ENCODE measurements at places on chromosomes 2 and 18.
A peak's percentile ranks its signal among the peaks of the same experiment; 100 is the strongest.

GRCh38 chr18:22564036-22564435 lies 146.3 kb upstream of the CTAGE1 start:
- no peak for DNase-seq

DNA sequence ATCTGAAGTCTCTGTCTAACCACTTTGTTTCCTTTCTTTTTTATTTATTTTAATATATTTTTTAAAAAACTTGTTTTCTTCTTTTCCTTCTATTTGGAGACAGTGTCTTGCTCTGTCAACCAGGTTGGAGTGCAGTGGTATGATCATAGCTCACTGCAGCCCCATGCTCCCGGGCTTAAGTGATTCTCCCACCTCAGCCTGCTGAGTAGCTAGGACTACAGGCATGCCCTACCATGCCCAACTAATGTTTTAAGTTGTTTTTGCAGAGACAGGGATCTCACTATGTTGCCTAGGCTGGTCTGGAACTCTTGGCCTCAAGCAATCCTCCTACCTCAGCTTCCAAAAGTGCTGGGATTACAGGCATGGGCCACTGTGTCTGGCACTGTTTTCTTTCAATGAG lies 81.1 kb upstream of the TLK1 start:
- no peak for DNase-seq

- DNase-seq = no peak
Observed at GRCh38 chr2:199705538-199705937, 145.5 kb downstream of the FTCDNL1 start.

GRCh38 chr2:207619764-207620203 lies 5.4 kb downstream of the METTL21A start:
- DNase-seq = peak; percentile 40

DNA sequence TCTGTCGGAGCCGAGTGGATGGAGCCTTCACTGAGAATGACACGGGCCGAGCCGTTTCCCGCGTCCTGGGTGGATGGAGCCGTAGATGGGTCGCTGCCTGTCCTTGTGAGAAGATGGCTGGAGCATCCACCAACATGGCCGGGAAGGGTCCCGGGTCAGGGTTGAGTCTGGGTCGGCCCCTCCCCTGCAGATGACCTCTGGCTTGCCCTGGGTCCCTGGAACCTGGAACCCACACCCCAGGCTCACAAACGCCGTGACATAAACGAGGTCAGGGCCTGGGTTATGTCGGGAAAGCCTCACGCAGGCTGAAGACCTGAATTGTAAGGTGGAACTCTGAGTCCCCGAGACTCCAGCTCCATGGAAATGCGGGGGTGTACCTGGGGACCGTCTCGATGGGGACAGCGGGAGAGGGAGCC lies 94.9 kb downstream of the NFATC1 start:
- no peak for DNase-seq

DNA sequence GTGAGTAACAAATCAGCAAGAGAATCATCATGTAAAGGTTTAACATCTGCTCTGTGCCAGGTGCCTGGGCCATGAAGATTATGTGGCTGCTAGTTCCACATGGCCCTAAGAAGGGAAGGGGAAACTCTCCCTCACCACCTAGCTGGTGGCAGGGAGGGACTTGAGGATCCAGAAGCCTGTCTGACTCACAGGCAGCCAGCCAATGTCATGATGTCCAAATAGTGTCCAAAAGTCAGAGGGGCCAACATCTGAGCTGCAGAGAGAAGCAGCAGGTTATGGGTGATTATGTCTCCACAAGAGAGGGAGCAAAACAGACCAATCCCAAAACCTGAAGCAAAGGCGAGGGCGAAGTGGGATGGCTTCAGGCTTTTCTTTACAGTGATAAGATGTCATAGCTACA lies 61.9 kb upstream of the SPP2 start:
- no peak for DNase-seq

DNA sequence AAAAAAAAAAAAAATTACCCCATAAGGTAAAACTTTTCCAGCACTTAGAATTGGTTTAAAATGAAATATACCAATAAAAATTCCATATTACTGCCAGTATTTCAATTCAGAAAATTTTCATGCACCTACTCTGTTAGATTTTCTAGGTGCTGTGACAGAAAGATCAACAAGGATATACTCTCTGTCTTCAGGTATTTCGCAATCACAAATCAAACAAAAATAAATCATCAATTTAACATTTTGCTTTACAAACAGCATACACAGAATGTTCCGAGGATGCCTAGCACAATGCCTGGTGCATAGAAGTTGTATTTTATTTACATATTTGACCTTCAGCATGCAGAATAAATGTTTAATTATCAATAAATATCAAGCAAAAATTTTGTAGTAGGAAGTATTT lies 66.5 kb downstream of the RBBP8 start:
- DNase-seq = no peak

- no peak for DNase-seq
Observed at GRCh38 chr2:202599911-202600310, 34.9 kb upstream of the FAM117B start.

DNA sequence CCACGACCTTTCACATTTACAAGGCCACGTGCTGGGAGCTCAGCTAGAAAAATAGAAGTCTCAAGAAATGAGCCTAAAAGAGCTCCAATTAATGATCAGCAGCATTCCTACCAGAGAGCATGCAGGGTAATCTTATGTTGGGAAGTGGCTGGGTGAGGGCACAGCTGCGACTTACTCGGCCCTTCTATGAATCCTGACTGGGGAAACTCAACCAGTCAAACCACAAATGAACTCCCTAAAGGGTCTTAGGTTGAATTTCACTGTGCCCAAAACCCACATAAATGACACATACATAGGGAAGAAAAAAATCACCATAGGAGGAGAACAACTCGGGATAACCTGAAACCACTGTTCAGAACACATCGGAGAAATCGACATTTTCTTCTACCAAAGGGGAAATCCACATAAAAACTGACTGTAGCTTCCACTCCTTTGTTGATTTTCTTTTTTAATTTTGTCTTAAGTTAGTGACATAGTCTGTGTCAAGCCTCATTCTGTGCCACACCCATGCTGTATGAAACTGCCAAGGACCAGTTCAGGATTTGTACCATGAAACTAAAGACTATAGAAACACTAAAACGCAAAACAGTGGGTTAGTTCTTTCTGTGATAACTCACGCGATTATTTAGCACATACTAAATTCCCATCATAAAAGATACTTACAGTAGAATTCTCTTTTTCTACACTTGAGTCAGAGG lies 54.7 kb downstream of the UXS1 start:
- no peak for DNase-seq

GRCh38 chr2:119245076-119245840 lies 21.6 kb downstream of the STEAP3 start:
- no peak for DNase-seq

DNA sequence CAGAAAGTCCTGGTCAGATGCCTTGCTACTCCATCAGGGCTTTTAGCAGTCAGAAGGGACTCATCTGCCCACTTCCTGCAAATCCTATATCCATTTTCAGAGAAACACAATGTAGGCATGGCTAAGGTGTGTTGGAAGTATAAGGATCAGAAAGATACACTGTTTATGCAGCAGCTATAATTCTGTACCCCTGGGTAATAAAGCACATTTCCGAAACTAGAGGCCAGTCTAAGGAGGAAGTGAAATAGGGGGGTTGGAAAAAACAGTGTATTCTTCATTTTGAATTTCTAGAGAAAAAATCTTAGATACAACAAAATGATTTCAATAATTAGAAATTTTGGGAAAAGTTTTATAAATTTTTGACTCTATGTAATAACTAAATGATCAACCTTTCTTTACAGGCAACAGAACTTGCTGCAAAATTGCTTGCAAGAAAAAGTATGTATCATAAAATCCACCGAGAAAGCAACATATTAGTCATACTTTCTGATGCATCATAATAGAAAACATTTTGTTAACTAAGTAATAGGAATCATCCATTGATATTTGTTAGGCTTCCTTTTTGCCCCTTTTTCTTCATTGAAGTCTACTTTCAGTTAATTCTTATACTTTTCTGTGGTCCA lies 47.4 kb downstream of the FSIP2 start:
- no peak for DNase-seq

DNA sequence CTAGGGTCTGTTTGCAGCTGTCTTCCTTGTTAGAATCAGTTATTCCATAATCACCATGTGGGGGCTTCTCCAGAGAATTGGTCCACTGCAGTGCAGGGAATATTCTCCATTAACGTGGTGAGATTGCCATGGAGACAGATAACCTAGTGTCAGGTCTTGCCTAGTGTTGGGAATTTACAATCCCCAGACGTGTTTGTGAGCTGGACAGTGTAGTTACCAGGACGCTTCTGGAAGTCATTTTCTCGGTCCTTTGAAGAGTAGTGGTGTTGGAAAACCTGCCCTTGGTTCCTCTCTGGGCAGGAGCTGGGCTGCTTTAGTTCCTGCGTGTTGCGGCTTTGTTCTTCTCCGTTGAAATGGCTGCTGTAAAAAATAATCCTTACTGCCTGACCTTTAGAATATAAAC lies 68.8 kb upstream of the LYPD6B start:
- no peak for DNase-seq

DNA sequence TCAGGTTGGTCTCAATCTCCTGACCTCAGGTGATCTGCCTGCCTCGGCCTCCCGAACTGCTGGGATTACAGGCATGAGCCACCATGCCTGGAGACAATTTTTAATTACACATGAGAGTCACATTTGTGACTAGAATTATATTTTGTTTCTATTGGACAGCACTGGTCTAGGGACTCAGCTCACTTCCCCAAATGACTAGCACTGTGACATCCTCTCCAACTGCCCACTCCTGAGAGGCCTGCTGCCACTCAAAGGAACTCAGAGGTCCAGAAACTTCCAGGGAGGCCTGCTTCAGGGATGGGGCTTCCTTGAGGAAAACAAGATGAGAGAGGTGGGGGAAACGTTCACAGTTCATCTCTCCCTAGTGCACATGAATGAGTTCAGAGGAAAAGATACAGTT lies 29.5 kb downstream of the TMEM163 start:
- no peak for DNase-seq

DNA sequence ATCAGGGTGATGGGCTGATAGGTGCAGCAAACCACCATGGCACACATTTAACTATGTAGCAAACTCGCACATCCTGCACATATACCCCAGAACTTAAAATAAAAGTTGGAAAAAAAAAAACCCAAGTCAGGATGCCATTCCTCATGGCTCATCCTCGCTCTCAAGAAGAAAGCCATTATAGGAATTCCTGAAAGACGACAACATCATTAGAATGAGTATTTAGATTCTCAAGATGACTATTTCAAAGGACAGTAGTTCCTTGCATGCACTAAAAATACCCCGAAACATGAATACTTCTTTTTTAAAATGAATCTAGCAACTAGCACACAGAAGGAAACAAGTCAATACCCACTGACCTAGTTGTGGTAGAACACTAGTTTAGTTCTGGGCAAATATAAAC lies 285.8 kb upstream of the REV1 start:
- DNase-seq = peak; percentile 9

DNA sequence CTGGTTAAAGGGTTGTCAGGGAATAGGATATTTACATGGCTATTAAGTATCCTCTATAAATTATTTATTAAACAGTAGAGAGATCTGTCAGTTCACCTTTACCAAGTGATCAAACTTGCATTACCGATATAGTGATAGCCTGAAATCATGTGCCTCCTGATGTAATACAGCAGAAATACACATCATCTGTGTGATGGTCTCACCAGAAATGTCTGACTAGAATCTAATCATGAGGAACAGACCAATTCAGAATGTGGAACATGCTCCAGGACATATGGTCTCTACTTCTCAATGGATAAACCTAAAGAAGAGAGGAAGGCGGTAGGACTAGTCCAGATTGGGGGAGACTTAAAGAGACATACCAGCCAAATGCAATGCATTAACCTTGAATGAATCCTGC lies 6.2 kb downstream of the VPS54 start:
- no peak for DNase-seq

DNA sequence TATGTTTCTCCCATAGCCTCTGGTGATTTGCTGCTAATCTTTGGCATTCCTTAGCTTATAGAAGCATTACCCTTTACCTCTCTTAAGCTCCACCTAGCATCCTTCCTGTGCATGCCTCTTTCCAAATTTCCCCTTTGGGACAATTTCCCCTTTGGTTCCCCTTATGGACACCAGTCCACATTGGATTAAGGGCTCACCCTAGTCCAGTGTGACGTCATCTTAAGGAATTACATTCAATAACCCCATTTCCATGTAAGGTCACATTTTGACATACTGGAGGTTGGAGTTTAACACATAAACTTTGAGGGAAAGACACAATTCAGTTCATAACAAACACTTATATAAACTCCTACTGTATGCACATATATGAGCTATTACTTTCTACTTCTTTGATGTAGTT lies 916.6 kb downstream of the SLC4A3 start:
- no peak for DNase-seq

GRCh38 chr2:163626639-163627109 lies 109.1 kb downstream of the FIGN start:
- DNase-seq = no peak

- no peak for DNase-seq
Observed at GRCh38 chr2:101696272-101697123, 1.0 kb upstream of the MAP4K4 start.

- DNase-seq = no peak
Observed at GRCh38 chr2:27265536-27265870, 2.7 kb upstream of the SLC30A3 start.

DNA sequence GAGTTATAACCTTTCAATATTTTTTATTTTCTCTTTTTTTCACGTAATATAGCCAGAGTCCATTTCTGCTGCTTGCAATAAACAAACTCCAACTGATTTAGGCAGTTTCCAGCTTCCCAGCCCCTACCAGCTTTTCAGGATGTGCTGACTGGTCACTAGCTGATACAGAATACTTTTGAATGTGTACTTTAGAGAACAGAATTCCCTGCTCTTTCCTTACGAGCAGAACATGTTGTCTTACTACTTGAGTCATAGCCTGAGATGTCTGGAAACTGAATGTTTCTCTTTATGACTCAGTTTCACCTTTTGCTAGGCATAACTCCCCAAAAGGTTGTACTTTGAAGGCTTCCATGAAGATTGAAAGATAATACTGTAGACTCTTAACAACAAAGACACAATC lies 44.5 kb upstream of the KCNE4 start:
- DNase-seq = peak; percentile 65

DNA sequence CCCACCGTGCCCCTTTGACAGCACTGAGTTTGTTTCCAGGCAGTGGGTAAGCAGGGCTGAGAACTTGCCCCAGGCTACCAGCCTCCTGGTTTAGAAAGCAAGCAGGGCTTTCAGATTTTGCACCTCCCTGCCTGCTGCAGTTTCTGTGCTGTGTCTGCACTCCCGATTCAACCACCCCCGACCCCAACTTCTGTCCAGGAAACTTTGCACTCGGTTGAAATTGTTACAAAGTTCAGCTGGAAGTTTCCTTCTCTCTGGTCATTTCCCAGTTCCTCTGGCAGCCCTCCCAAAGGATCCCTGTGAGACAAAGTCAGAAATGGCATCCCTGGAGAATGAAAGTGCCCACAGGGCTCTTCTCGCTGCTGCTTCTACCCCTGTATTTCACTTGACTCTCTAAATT lies 12.4 kb upstream of the UPP2 start:
- DNase-seq = no peak
